Lung (tissue), 17 donors: ENCODE measurements at places on chromosomes 7 and 10. TPM values are rescaled to one million over a fixed set of nuclear protein-coding genes. Genes with fewer than 3 reads are reported as not detected.

GRCh38 chr10:27192284-27192683 is 37.1 kb downstream of the MASTL start:
- no peaks in the 10 kb centered on the region for H3K36me3 ChIP-seq
- H3K4me3 ChIP-seq = no peak overlapping the region
- no peaks in the 10 kb centered on the region for H3K27me3 ChIP-seq

DNA sequence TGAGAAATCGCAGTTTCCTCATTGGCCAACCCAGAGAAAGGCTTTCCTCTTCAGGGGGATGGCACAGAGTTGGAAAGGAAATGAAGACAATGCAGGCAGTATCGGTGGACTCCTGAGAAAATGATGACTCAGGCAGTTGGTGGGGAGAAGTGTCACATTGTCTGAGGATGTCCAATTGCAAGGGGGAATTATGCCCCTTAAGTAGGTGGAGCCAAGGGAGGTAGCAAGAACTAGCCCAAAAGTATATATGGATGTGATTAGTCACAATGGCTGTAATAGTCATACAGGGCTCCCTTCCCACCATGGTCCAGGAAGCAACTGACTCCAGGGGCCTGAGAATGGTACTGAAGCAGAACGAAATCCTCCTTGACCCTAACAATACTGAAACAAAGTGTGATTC is 58.3 kb upstream of the EGFR start:
- H3K36me3 ChIP-seq = no peaks in the 10 kb centered on the region
- no peak overlapping the region for H3K4me3 ChIP-seq
- no peaks in the 10 kb centered on the region for H3K27me3 ChIP-seq
- DNase-seq = no peak

GRCh38 chr7:47482013-47482875 is 99.7 kb downstream of the TNS3 start:
- H3K36me3 ChIP-seq = no peaks in the 10 kb centered on the region
- H3K27me3 ChIP-seq = no peaks in the 10 kb centered on the region
- peaks cover 35% of the 10 kb centered on the region for H3K4me1 ChIP-seq
- H3K27ac ChIP-seq = peak overlapping the region; percentile 90
- DNase-seq = peak; percentile 84

GRCh38 chr10:12780634-12781601 is 220.6 kb downstream of the CCDC3 start:
- no peak overlapping the region for H3K27ac ChIP-seq
- H3K4me3 ChIP-seq = no peak overlapping the region
- H3K4me1 ChIP-seq = no peaks in the 10 kb centered on the region

GRCh38 chr7:44631458-44632115 is 25.2 kb downstream of the OGDH start:
- H3K36me3 ChIP-seq = no peaks in the 10 kb centered on the region
- H3K4me3 ChIP-seq = no peak overlapping the region
- H3K27me3 ChIP-seq = no peaks in the 10 kb centered on the region

GRCh38 chr7:115618676-115619075 is 411.9 kb downstream of the TFEC start:
- DNase-seq = no peak
- H3K36me3 ChIP-seq = no peaks in the 10 kb centered on the region
- no peaks in the 10 kb centered on the region for H3K27me3 ChIP-seq

DNA sequence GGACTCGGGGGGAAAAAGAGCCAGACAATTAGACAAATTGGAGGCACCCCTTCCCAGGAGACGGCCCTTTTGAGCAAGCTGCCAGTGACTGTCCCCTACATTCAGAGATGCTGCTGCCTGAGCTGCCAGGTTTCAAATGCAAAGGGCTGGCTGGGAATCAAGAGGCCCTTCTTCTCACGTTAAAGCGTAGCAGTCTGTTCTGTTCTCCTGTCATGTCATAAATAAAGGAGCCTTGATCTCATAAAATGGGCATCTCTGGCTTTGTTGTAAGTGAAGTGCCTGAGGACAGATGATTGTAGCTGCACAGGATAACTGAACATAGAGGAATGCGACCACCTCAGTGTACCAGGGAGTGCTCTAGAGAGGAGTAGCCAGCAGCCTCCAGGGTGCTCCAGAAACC is 917.9 kb downstream of the GRID1 start:
- no peak overlapping the region for H3K27ac ChIP-seq
- no peaks in the 10 kb centered on the region for H3K4me1 ChIP-seq
- no peak overlapping the region for H3K4me3 ChIP-seq
- no peak for DNase-seq
- no peaks in the 10 kb centered on the region for H3K36me3 ChIP-seq

DNA sequence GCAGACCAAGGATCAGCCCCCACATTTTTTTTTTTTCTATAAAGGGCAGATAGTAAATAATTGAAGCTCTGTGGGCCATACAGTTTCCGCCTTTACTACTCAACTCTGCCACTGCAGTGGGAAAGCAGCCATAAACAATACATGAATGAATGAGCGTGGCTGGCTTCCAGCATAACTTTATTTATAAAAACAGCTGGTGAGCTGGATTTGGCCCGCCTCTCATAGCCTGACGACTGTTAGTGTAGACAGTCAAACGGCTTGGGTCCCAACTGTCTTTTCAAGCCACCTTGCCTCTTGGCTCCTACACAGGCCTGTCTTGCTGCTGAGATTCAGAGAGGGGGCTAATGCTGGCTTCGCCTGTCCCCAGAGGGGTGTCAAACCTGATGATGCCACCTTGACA is 169.8 kb upstream of the GPR26 start:
- no peak overlapping the region for H3K27ac ChIP-seq
- peaks cover 24% of the 10 kb centered on the region for H3K27me3 ChIP-seq
- peaks cover 8% of the 10 kb centered on the region for H3K4me1 ChIP-seq
- DNase-seq = peak; percentile 76

DNA sequence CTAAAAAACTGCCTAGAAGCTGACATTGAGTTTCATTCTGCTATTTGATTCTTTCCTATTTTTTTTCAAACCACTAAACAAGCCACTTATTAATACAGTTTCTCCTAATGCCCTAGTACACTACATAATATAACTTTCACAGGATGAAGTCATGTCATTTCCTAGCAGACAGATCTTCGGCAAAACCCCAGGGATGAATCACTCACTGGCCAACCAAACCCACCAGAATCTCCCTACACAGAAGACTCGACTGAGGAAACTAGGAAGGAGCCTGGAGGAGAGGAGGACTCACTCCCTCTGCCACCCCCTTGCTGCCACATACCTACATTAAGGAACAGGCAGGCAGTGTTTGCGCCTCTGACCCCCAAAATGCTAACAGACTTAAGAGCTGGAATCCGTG is 33.4 kb downstream of the XPNPEP1 start:
- peaks cover 31% of the 10 kb centered on the region for H3K36me3 ChIP-seq
- no peak overlapping the region for H3K4me3 ChIP-seq
- DNase-seq = no peak
- H3K27ac ChIP-seq = peak overlapping the region; percentile 35
- H3K4me1 ChIP-seq = peaks cover 2% of the 10 kb centered on the region
- H3K27me3 ChIP-seq = no peaks in the 10 kb centered on the region

DNA sequence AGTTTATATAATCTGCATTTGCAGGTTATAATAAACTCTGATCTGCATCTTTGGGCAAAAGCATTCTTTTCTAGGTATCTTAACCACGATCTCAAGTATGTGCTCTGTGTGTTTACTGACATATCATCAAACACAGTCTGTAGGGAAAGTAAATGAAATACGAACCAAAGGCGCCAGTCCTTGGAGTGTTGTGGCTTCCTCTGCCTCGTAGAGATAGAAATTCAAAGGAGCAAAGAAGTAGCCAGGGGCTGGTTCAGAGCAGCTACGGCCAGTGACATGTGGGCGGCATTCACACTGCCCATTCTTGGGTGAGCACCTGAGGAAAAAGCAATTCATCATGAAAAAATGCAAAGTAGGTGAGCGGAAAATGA is 38.7 kb downstream of the LAMB4 start:
- no peak overlapping the region for H3K27ac ChIP-seq
- DNase-seq = peak; percentile 47
- no peak overlapping the region for H3K4me3 ChIP-seq
- H3K36me3 ChIP-seq = no peaks in the 10 kb centered on the region
- H3K27me3 ChIP-seq = no peaks in the 10 kb centered on the region

DNA sequence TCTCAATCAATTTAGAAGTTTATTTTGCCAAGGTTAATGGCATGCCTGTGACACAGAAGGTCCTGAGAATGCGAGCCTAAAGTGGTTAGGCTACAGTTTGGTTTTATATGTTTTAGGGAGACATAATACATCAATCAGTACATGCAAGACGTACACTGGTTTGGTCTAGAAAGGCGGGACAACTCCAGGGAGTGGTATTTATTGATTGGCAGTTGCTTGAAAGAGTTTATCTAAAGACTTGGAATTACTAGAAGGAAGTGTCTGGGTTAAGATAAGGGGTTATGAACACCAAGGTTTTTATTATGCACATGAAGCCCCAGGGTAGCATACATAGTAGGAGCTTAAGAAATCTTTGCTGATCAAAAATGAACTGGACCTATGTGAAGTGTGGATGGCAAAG is 21.5 kb downstream of the NPVF start:
- H3K27ac ChIP-seq = no peak overlapping the region
- H3K36me3 ChIP-seq = no peaks in the 10 kb centered on the region
- no peaks in the 10 kb centered on the region for H3K4me1 ChIP-seq
- H3K4me3 ChIP-seq = no peak overlapping the region

DNA sequence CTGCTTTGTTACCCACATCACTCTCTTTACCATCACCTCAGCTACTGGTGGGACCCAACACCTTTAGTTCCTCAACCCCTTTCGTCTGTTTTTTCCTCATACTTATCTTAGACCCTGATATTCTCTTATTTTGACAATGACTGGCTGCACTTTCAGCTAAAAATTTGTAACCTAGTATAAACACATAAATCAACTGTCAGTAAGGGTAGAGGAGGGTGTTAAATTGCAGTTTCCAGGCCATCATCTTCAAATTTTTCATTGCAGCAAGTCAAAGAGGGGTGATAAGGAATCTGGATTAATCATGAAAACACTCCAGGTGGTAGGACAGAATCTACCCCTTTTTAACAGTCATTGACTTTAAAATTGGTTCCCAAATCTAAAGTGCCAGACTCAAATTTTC is 27.9 kb downstream of the SEMA3D start:
- H3K4me1 ChIP-seq = no peaks in the 10 kb centered on the region
- H3K36me3 ChIP-seq = no peaks in the 10 kb centered on the region
- H3K27ac ChIP-seq = no peak overlapping the region

GRCh38 chr7:107969856-107970255 is 33.1 kb downstream of the LAMB1 start:
- H3K36me3 ChIP-seq = no peaks in the 10 kb centered on the region
- DNase-seq = no peak
- H3K27me3 ChIP-seq = no peaks in the 10 kb centered on the region
- no peak overlapping the region for H3K27ac ChIP-seq
- H3K4me3 ChIP-seq = no peak overlapping the region
- H3K4me1 ChIP-seq = peaks cover 20% of the 10 kb centered on the region

- no peaks in the 10 kb centered on the region for H3K27me3 ChIP-seq
- H3K4me1 ChIP-seq = peaks cover 8% of the 10 kb centered on the region
- H3K27ac ChIP-seq = no peak overlapping the region
- no peaks in the 10 kb centered on the region for H3K36me3 ChIP-seq
- H3K4me3 ChIP-seq = no peak overlapping the region
- no peak for DNase-seq
Observed at GRCh38 chr7:112173568-112173905, 32.7 kb downstream of the DOCK4 start.

- H3K27ac ChIP-seq = no peak overlapping the region
- H3K27me3 ChIP-seq = peaks cover 8% of the 10 kb centered on the region
- no peaks in the 10 kb centered on the region for H3K36me3 ChIP-seq
- H3K4me1 ChIP-seq = no peaks in the 10 kb centered on the region
Observed at GRCh38 chr10:133219782-133220181, 10.2 kb upstream of the UTF1 start.

DNA sequence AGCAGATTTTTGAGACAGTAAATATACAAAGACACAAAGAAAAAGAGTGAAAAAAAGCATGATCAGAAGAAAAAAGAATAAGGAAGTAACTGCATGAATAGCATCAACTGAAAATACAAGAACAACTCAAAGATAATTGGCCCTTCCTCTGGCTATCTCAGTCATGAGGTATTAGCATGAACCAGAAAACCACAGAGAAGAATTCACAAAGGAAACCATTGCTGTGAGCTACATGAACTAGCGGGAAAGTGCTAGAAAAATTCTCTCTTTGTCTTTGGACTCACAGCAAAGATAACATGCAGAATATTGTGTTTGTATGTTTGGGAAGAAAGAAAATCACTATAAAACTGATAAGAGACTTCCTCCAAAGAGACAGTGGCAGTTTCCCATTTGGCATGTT is 82.9 kb downstream of the SORCS1 start:
- no peak for DNase-seq
- H3K4me3 ChIP-seq = no peak overlapping the region
- no peaks in the 10 kb centered on the region for H3K36me3 ChIP-seq
- H3K27me3 ChIP-seq = no peaks in the 10 kb centered on the region
- H3K27ac ChIP-seq = no peak overlapping the region

GRCh38 chr10:113128450-113129070 is 178.5 kb downstream of the TCF7L2 start:
- peaks cover 5% of the 10 kb centered on the region for H3K4me1 ChIP-seq
- no peak overlapping the region for H3K27ac ChIP-seq
- no peaks in the 10 kb centered on the region for H3K36me3 ChIP-seq

DNA sequence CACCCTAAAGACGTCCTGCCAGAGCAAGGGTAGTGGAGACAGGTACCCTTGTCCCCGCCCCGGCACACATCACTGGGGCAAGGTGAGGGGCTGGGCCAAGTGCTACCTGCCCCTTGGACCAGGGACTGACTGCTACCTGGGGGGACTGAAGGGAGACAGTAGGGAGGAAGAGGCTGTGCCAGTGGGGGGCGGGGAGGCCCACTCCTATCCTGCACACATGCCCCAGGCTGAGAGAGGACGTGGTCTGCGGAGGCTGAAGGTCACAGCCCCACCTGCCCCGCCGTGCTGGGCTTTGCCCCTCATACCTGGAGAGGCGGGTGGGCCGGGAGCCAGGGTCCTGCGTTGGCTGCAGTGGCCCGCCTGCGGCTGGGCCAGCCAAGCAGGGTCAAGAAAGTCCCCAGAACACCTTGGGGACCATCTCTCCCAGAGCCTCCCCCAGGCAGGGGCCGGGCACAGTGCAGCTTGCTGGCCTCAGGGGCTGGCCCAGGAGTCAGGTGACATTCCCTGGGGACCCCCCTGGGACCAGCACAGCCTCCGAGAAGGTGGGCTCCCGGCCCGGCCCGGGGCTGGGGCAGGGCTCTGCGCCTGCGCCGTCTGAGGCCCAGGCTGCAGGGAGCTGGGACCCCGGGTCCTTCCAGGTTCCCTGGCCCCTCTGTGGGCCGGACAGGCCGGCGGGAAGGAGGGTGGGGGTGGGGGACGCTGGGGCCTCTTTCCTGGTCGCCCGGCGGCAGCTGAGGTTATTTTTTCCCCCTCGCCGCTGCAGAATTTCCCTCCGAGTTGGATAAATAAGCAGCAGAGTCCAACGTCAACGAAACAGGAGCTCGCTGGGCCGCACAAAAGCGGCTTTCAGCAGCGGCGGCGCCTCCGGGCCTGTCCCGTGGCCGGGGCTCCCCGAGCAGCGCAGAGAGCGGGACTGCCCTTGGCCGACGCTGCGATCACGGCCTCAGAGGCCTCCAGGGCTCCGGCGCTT is 9.8 kb upstream of the FZD9 start:
- H3K36me3 ChIP-seq = no peaks in the 10 kb centered on the region
- peak; percentile 59 for DNase-seq
- no peak overlapping the region for H3K27ac ChIP-seq
- no peak overlapping the region for H3K4me3 ChIP-seq
- H3K27me3 ChIP-seq = no peaks in the 10 kb centered on the region

The KCNIP2 gene
- 3.1 TPM for total RNA-seq

The GIGYF1 gene
- total RNA-seq = 30.8 TPM

The HOXA13 gene
- total RNA-seq = not detected

The VWDE gene
- 1.7 TPM for total RNA-seq

The MOGAT3 gene
- total RNA-seq = not detected

The AGK gene
- 24.3 TPM for total RNA-seq

The LGI1 gene
- 0.68 TPM for total RNA-seq

The PODXL gene
- 71.2 TPM for total RNA-seq

The SSC4D gene
- total RNA-seq = 2.1 TPM

The GET4 gene
- 34.1 TPM for total RNA-seq

The PARD3 gene
- total RNA-seq = 28.8 TPM
